ENCODE measurements at places on chromosomes 5 and 9.
A peak's percentile ranks its signal among the peaks of the same experiment; 100 is the strongest.

- no peak for DNase-seq
Observed at GRCh38 chr5:389197-389821, 53.7 kb upstream of the EXOC3 start.

- no peak for DNase-seq
Observed at GRCh38 chr5:87649455-87649854, 236.7 kb upstream of the CCNH start.

DNA sequence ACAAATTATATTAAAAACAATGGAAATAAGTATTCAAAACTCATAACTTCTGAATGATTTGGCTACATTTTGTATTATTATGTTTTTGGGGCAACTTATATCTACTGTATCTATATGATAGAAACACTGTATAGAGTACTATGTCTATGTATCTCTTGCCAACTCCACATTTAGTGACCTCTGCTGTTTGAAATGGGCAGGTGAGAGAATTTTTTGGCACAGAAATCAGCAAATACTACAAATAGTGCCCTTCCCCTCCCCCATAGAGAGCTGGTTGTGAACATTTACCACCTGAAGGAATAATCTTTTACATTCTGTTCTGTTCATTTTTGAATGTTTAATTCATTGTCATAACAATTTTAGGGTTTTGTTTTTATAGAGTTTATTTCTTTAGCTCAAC, 545.3 kb downstream of the PDE4D start:
- DNase-seq: no peak

- no peak for DNase-seq
Observed at GRCh38 chr5:149228618-149229297, 42.9 kb upstream of the AFAP1L1 start.

DNA sequence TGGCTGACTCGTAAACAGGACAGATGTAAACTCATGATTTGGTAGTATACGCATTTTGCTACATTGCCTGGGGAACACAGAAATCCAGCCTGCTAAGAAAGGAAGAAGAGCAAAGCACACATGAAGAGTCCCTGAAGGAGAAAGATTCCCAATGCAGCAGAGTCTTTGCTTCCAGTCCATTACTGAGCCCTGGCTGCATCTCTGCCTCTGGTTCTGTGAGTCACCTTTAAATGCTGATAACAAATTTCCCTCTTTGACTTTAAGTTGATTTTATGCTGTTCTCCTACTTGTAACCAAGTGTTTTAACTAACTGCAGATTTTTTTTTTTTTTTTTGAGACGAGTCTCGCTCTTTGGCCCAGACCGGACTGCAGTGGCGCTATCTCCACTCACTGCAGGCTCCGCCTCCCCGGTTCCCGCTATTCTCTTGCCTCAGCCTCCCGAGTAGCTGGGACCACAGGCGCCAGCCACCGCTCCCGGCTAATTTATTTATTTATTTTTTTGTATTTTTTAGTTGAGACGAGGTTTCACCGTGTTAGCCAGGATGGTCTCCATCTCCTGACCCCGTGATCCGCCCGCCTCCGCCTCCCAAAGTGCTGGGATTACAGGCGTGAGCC, 8.5 kb upstream of the PRXL2C start:
- no peak for DNase-seq

GRCh38 chr5:1761453-1761755, 38.2 kb downstream of the MRPL36 start:
- DNase-seq: no peak

GRCh38 chr5:109614301-109614700, 75.4 kb upstream of the MAN2A1 start:
- no peak for DNase-seq

GRCh38 chr9:115989831-115990230, 163.8 kb upstream of the PAPPA start:
- no peak for DNase-seq

- DNase-seq: no peak
Observed at GRCh38 chr9:104868303-104868686, 59.7 kb downstream of the ABCA1 start.

GRCh38 chr9:79757881-79758669, 186.3 kb downstream of the TLE4 start:
- DNase-seq: no peak

- DNase-seq: no peak
Observed at GRCh38 chr5:72195581-72195980, 88.3 kb downstream of the MAP1B start.

- DNase-seq: no peak
Observed at GRCh38 chr5:172659909-172660628, 19.0 kb downstream of the NEURL1B start.

DNA sequence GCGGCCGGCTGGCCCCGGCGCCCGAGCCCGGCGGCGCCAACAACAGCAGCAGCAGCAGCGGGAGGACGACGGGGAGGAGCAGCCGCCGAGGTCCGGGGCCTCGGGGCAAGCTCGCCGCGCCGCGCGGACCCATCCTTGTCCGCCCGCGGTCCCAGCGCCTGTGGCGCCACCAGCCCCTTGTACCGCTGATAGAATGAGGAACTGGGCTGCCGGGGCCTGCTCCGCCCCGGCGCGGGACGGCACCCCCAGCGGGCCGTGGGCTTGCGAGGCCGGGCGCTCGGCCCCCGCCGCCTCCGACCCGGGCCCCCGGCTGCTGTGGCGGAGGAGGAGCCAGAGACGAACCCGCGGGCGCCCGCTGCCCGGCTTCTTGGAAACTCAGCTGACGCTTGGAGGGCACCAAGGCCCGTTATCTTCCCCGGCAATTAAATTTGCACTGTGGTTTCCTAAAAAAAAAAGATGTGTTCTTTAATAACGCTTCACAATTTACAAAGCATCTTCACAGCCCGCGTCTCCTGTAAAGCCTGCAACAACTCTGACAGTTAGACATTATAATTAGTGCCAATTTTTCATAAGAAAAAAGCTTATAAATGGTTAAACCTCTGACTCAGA, at the start of gene ARSB:
Gene ARSB (minus strand): TSS at position 195 of the 609 bp plus-strand sequence. CDS start 62 bp downstream, at position 133.
- peak; percentile 64 for DNase-seq

DNA sequence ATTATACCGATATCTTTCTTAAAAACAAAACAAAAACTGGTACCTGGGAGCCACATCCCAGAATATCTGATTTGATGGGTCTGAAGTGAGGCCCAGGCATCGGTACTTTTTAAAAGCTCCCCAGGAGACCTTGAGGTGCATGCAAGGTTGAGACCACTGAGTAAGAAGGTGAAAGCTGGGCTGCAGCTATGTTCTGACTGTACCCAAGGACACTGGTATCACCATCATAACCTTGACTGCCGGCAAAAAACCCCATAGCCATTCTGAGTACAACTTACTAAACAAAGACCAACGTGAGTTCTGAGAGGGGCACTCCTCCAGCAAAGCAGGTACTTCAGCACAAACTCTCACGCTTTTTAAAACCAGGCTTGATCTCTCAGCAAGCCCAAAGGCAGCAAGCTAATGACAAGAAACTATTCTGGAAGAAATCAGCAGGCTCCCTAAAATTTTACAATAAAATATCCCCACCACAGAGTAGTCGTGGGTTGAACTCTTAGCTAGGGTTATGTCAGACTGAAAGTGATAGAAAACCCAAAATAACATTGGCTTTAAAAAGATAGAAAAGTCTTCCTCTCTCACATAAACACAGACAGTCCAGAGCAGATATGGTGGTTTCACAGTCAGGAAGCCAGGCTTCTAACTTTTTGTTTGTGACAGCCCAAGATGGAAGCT, 263.9 kb downstream of the SAXO1 start:
- DNase-seq: no peak

GRCh38 chr5:149730620-149731331, 666 bp downstream of the PPARGC1B start:
- DNase-seq: peak; percentile 39

- no peak for DNase-seq
Observed at GRCh38 chr5:168552146-168552545, 23.0 kb downstream of the FBLL1 start.

GRCh38 chr5:11527652-11528349, 376.4 kb downstream of the CTNND2 start:
- DNase-seq: no peak

DNA sequence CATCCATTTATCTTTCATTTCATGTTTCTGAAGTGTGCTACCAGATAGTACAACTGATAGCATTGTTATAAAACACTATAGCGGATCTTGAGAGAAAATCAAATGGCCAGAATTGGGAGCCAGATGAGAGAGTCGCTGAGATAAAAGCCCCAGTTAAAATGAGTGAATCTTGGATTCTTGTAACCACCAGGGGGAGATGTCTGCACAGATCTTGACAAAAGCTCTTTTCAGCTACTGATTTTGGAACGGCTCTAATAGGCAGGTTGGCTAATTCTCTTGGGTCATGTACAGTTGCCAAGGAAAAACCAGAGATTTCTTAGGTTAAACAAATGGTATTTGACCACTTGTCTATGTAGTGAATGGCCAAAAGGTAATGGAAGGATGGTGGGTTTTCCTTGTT, 21.7 kb downstream of the F2RL2 start:
- no peak for DNase-seq

- no peak for DNase-seq
Observed at GRCh38 chr5:21688655-21689054, 1164.5 kb downstream of the CDH12 start.

GRCh38 chr5:80343067-80343466, 23.3 kb downstream of the SPZ1 start:
- no peak for DNase-seq

- no peak for DNase-seq
Observed at GRCh38 chr5:41708604-41708940, 161.7 kb downstream of the OXCT1 start.

DNA sequence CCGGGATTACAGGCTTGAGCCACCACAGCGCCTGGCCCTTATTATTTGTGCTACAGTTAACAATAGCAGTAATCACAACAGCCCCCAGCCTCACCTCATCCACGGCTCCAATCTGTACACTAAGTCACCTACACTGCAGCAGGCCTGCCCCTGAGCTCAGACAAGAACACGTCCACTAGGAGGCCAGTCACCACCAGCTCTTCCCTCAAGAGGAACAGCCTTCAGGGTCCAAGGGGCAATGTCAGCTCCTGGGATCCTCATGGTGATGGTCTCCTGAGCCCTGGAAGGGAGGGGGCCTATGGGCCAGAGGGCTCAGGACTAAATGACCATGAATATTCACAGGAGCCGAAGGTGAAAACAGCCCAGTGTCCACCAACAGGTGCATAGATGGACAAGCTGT, 67.7 kb downstream of the VAV2 start:
- DNase-seq: no peak

DNA sequence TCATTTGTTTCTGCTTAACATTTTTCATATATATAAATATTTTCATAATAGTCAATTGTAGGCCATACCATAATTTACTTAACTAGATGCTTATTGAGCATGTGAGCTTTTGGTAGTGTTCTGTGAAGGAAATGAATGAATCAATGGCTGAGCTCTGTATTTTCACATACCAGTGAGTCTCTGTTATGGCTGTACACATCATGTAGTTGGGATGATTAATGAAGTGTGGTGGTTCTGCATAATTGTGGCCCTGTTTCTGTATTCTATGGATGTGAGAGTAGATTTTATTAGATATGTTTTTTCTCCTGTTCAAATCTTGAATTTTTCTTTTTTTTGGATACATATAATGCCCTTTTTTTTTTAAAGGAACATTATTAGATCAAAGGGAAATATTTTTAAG, 56.2 kb downstream of the CTNNA1 start:
- DNase-seq: no peak

- DNase-seq: no peak
Observed at GRCh38 chr9:134722120-134722701, 80.6 kb downstream of the COL5A1 start.

DNA sequence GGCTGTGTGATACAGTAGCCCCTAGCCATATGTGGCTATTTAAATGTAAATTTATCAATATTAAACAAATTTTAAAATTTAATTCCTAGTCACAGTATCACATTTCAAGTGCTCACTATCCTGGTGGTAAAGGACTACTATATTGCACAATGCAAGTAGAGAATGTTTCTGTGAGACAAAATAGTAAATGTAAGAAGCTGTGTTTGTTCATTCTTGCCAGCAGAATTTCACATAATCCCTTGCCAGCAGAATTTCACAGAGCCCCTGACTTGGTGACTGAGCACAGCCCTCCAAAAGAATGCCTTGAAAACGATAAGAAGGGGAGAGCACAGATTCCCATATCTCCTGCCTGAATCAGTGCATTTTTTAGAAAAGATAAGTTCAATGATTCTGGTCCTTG, 75.9 kb upstream of the SELENOP start:
- no peak for DNase-seq

DNA sequence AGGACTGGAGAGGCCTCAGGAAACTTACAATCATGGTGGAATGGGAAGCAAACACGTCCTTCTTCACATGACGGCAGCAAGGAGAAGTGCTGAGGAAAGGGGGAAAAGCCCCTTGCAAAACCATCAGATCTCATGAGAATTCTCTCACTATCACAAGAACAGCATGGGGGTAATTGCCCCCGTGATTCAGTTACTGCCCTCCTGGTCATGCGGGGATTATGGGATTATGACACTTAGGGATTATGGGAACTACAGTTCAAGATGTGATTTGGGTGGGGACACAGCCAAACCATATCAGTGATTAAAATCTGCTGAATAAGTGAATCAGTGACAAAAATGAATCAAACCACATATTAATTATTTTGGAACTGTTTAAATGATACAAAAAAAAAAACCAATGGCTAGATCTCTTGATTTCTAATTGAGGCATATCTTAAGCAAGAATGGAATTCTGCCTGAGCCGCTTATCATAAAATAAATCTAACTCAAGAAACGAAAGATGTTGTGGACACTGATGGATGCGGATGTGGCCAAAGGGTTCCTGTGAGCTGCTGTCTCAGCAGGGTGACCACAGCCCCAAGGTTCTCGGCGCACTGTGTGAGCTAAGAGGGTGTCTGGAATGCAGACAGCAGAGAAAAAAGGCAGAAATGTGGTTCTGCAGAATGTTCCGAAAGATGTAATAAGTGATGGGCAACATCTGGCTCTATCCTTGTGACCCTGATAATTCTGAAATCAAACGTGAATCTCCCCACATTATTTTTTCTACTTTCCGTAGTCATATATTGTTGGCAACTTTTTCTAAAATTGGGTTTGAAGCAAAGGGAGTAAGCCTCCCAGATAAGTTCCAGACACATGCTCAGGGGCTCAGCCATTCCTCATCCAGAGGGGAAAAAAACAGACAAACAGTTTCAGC, 107.2 kb upstream of the ICE1 start:
- DNase-seq: no peak

DNA sequence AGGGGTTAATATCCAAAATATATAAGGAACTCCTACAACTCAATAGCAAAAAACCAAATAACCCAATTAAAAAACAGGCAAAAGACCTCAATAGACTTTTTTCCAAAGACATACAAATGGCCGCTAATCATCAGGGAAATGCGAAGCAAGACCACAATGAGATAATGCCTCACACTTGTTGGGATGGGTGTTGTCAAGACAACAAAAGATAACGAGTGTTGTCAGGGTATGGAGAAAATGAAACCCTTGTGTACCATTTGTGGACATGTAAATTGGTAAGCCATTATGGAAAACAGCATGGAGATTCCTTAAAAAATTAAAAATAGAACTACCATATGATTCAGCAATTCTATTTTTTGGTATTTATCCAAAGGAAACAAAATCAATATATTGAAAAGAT, 620.2 kb downstream of the ACTL7B start:
- DNase-seq: no peak

GRCh38 chr9:120350596-120350995, 229.4 kb downstream of the CDK5RAP2 start:
- no peak for DNase-seq

All from T-helper 2 cell treated with Interferon-gamma antibody and Interleukin-4, amounts not matched to agents 5 μg/mL and 100 μg/mL, for 36 hours (primary cell).